ENCODE measurements at places on chromosomes 16 and 17.

DNA sequence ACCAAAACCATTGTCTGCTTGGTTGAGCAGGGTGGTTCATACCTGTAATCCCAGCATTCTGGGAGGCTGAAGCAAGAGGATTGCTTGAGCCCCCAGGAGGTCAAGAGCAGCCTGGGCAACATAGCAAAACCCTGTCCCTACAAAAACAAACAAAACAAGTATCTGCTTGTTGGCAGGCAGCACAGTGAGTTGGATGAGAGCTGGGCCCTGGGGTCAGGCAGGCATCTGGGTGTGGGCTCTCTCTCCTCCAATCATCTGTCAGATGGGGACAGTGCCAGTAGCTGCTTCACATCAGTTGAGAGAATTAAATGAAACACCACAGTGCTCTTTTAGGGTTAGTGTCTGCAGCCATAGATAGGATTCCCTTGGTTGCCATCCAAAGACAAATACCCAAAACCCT is 5.8 kb downstream of the ARMC7 start:
- no peak for DNase-seq

- DNase-seq = no peak
These were observed 20.9 kb downstream of the GNAO1 start for GRCh38 chr16:56212144-56212543.

GRCh38 chr16:8634991-8635736 is 13.7 kb downstream of the METTL22 start:
- DNase-seq = no peak

DNA sequence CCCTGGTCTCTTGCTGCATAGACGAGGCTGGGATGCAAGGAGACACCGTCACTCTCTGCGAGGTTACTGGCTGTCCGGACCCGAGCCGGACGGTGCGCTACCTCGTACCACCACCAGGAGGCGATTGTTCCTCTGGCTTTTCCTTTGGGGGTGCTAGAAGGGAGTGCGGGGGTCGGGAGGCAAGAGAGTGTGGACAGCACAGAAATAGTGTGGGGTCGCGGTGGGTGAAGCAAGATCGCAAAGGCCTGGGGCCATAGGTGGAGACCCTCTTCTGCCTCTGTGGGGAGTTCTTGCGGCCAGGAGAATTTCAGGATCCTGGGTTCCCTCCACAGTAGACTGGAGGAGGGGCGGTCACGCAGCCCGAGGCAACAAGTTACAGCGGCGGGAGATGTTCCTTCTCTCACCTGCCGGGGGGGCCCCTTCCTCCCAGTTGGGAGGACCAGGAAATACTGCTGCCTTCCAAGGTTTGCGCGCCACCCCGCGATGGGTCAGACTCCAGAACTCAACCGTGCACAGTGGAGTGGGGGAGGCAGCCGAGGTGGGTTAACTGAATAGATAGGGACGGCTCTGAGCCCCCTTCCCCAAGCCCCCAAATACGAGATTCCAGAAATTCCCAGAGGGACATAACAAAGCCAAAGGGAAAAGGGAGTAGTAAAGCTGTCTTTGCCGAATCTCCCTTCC is 6.9 kb downstream of the PHOSPHO1 start:
- peak; percentile 66 for DNase-seq

- no peak for DNase-seq
These were observed 402.8 kb upstream of the RBFOX1 start for GRCh38 chr16:6929868-6930267.

DNA sequence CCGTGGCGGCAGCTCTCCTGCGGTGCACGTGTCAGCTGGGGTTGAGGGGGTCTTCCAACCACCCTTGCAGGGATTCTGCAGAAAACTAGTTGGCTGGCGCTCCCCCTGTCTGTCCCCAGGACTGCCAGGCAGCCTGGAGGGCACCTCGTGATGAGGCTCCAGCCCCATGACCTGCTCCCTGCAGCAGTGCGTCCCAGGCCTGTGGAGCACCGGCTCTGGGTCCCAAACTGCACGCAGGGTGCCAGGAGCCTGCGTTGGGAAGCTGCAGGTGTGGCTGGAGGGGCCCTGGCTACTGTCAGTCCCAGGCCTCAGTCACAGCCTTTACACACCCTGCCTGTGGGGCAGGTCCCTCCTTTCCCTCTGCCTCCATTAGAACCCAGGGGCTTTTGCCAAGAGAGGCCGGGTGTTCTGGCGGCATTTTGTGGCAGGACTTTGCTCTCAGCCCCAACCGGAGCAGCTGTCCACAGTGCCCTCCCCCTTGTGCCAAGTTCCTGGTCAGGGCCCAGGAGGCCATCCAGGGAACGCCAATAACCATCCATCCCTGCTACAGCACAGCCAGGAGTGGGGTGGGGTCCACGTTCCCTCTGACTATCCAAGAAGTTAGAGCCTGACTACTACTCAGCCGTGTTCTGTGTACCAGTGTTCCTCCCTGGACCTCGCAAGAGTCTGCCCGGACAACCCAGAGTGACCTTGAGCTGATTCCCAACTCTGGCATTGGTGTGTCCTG is 9.2 kb downstream of the CHMP6 start:
- no peak for DNase-seq

DNA sequence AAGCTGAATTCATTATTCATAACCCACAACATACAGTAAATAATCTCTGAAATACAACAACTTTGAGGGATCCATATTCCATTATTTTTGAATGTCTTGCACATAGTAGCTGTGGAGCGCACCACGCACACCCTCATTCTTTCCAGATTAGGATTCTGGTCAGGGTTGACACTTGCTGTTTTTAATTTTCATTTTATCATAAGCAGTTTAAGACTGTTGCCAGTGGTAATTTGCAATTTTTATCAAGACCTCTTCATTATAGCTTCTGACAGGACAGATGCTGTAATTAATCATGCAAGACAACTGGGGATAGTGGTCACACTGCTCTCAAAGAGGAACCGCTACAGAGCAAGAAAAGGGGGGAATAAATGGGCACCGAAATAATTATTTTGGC is 109.7 kb downstream of the TOX3 start:
- DNase-seq = no peak

DNA sequence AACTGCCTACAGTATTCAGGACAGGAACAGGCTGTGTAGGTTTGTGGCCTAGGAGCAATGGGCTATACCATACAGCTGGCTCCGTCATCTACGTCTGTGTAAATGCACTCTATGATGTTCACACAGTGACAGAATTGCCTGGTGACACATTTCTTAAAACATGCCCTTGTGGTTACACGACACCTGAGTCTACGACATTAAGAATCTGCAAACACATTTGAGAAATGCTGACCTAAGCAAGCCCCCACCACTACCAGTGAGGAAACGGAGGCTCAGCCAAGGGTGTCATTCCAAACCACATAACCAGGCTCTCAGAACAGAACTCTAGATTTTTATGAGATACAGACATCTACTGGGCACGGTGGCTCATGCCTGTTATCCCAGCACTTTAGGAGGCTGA is 23.5 kb downstream of the USP36 start:
- DNase-seq = peak; percentile 61

- DNase-seq = no peak
These were observed 84.6 kb downstream of the NT5M start for GRCh38 chr17:17387498-17388362.

GRCh38 chr16:76222853-76223252 is 54.3 kb upstream of the CNTNAP4 start:
- no peak for DNase-seq

- DNase-seq = no peak
These were observed 95.0 kb upstream of the RCVRN start for GRCh38 chr17:9999919-10000695.

DNA sequence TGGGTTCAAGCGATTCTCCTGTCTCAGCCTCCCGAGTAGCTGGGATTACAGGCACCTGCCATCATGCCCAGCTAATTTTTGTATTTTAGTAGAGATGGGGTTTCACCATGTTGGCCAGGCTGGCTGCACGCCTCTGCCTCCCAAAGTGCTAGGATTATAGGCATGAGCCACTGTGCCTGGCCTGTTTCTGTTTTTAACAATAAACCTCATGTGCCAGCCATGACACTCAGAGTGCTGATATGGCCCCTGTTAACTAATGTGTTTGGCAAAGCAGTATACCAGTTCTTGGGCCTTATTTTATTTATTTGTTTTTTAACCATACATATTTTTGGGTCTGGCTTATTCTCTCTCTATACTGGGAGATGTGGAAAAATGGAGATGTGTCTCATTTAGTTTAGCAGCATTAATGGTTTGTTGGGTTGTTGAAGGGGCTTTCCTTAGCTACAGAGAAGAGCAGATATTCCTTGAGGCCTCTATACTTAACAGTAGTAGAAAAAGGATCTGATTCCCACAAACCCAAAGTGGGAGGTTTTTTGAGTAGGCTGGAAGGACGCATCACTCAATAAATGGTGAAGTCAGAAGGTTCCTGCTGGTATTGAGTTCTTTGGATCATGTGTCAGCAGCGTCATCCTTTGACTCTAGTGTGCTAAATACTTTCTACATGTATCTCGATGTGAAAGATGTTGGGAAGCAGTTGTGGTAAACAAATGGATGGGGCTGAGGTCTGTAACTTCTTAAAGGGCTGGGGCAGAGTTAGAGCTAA is 16.2 kb upstream of the CDK5R1 start:
- DNase-seq = no peak

DNA sequence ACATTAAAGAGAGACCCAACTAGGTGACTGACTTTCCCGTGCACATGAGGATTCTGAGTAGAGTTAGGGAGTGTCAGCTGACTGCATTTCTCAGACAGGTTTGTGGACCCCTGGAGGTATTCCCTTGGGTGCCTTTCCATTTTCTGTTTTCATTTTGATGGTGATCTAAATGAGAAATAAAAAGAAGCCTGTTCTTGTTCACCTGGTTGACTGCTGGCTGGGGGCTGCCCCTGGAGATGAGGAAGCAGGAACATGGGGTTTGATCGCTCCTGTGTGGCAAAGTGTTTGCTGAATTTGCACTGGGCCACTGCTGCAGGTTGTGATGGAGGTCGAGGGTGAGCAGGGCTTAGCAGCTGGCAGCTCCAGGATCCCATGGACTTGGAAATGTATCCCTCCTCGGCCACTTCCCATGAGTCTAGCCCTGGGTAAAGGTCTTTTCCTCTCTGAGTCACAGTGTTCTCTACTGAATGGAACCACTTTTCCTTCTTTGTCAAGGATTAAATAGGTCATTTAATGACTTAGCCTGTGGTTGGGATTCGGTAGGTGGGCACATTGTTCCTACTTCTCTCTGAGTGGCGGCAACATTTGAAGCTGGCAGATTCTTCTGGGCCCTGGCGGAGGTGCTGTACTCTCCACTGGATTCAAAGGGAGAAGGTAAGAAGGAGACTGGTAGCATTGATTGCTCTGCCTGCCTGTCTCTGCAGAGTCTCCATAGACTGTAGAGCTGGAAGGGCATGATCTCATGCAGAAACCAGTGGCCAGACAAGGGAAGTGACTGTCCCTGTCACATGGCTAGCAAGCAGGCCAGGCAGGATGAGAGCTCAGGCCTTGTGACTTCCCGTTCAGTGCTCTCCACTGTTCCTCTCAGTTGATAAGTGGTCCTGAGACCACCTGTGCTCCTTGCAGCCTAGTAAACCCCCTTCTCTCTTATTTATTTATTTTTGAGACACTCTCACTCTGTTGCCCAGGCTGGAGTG is 17.9 kb downstream of the SNX29 start:
- DNase-seq = no peak

GRCh38 chr17:42878123-42878880 is 22.3 kb upstream of the G6PC1 start:
- no peak for DNase-seq

DNA sequence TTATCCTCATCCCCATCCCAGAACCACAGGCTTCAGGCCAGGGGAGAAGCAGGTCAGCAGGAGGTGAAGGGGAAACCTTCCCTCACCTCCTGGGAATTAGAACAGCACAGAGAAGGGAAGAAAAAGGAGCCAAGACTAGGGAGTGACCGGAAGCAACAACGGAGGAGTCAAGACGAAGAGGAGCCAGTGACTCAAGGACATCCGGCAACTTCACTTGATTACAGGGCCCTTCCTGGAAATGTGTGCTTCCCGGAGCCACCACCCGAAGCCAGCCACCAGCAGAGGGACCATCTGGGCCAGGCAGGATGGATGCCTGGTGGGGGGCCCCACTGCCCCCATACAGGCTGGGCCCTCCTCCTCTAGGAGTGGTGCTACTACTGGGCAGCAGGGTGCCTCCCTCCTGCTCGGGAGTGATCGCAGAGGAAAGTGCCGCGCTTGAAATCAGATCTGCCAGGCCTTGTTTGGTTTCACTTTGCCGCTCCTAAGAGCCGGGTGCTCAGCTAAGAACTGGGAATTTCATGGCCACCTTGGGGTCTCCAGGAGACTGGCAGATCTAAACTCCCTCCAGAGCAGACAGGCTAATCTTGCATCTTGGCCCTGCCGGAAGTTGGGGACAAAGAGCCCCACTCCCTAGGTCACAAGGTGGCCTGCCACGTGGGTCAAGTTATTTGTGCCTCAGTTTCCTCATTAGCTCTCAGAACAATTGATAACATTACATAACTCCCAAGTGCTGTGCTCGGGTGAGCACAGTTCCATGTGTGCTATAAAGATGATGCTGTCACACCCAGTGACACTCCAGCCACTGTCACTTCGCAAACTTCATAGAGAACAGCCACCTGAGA is 6.6 kb downstream of the CDC42EP4 start:
- no peak for DNase-seq

DNA sequence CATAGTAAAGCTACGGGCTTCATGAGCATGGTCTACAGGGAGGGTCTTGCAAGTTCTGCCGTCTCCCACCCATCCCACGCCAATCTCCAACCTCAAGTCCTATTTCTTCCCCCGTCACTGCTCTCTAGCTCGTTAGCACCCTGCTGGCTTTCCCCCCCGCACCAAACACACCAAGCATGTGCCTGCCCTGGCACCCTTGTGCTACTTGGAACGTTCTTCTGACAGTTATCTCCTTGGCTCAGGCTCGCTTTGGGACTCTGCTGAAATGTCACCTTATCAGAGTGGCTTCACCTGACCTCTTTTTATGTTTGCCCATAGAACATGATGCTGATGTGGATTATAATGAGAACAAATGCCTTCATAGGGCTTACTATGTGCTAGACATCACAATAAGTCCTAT is 21.9 kb downstream of the GLYR1 start:
- no peak for DNase-seq
